ENCODE measurements at places on chromosomes 6 and 20.

- no peak for DNase-seq
Observed at GRCh38 chr20:45183084-45183483, 8.4 kb downstream of the PI3 start.

DNA sequence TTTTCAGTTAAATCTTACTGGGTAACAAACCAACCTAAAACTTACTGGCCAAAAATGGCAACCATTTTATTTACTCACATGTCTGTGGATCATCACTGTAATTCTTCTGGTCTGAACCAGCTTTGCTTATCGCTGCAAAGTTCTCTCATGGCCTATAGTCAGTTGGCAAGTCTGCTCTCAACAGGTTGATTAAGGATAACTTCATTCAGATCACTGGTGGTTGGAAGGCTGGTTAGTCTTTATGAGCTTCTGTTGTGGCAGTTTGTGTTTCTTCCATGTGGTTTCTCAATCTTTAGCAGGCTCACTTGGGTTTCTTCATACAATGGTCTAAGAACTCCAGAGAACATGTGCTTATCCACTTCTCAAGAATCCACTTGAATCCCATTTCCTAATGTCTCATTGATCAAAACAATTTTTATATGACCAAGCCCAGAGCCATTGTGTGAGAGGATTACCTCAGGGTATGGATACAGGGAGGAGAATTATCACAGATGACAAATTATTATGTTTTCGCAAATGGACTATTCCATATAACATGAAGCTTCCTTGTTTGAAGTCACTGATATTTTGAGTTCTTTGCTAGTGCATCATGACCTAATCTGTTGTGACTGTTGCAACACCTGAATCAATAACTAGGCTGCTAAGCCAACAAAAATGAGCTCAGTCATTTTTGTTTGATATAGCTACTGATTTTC lies 155.4 kb upstream of the BMP2 start:
- DNase-seq: no peak

- DNase-seq: no peak
Observed at GRCh38 chr6:31831350-31832215, 4.0 kb downstream of the HSPA1B start.

GRCh38 chr6:45376310-45377042 lies 1.3 kb downstream of the SUPT3H start:
- DNase-seq: no peak

DNA sequence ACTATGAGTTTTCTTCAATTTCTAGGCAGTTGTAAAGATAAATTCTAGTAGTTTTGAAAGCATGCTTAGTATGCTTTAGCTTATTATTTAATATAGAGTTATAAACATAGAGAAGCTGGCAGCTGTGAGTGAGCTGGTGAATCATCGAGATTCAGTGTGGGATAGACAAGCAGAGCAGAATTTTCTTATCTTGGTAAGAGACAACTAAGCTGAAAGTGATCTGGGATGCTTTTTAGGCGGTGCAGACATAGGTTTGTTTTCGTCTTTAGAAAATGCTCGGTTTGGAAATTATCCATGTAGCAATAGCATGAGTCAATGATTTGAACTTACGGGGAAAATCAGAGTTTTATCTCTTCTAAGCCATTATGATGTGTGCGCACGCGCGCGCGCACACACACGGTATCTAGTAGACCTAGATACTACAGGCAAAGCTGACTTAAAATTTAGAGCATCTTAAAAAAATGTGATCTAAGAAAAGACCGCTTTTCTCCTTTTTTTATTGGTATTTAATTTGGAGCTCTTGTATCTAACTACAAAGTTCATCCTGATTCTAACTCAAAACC lies 128.3 kb upstream of the MAP3K7 start:
- DNase-seq: no peak

DNA sequence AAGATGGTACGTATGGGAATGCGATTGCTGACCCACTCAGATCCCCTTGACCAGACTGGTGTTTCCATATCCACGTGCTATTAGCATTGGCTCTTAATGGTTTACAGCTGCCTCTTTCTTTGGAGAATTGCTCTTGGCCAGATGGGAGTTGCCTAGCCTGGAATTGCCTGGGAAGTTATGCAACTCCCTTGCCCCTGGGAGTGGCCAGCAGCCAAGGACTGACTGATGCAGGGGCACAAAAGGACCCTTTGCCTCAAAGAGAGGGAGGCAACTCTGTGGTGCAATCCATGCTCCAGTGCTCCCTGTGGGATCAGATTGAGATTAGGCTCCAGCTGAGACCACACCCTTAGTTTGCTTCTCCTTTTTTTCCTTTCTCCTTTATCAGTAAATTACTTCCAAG lies 203.5 kb upstream of the JAG1 start:
- no peak for DNase-seq

GRCh38 chr6:119449331-119450156 lies 100.0 kb upstream of the MAN1A1 start:
- no peak for DNase-seq

Measured in T-helper 2 cell (primary cell).